Stimulated activated CD8-positive, alpha-beta memory T cell treated with anti-CD3 and anti-CD28 coated beads, Interleukin-7, amount 100 ng/mL, for 24 hours (primary cell): ENCODE measurements at places on chromosomes 5 and 9.

DNA sequence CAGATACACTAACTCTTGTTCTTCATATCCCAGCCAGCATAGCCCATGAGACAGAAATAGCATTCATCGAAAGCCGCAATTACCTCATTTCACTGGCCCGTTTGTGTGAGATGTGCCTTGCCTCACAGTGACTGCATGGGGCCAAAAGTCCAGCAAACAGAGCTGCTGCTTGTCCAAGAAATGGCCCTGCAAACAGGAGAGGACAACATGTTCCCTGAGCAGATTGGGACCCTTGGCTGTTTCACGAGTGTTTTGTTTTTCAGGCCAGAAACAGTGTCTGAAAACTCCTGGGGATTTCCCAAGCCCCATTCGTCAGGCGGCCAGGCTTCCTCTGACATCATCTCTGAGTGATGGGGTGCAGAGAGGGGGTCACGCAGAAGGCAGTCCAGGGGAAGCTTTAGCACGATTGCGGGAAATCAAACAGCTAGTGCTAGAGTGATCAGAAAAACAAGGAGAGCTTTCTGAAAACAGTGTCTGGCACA is 503.6 kb upstream of the PAPPA start:
- no peak for DNase-seq

GRCh38 chr9:84761137-84761808 is 91.7 kb downstream of the NTRK2 start:
- no peak for DNase-seq

DNA sequence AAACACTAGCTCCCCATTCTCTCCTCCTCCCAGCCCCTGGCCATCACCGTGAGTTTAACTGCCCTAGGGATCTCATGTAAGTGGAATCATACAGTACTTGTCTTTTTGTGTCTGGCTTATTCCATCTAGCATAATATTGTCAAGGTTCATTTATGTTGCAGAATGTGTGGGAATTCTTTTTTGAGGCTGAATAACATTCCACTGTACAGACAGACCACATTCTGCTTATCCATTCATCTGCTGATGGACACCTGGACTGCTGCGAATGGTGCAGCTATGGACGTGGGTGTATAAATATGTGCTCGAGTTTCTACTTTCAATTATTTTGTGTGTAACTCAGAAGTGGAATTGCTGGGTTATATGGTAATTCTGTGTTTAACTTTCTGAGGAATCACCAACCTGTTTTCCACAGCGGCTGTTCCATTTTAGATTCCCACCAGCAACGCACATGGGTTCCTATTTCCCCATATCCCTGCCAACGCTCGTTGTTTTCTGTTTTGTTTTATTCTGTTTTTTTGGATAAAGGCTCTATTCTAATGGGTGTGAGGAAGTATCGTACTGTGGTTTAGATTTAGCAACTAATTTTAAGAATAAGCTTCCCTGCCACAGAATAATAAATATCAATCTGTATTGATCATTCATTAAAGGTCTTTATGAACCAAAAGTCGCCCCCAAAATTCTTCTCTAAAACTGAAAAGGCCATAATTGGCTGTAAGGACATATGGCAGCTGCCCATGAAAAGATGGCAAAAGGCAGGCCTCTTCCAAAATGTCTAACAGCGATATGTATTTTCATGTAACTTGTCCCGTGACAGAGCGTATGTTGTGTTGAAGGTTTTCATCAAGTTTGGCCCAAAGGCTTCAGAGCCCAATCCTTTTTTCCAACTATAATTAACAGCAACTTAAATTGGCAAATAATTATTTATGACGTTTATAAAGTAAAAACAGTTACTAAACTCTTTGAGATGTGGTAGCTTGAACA is 70.3 kb downstream of the DAP start:
- no peak for DNase-seq

DNA sequence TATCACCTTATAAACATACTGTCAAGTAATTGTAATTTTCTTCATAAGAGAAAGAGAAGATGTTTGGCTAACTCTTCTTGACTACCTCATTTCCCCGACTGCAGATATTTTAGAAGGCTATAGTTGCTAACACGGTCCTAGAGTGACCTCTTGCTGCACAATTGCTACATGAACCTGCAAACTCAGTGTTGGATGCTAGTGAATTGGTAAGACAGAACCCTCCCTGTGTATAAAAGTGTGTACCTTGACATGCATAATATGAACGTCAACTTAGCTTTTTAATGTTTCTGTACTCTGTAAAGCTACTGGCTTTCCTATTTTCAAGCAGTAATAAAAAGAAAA is 46.7 kb upstream of the CER1 start:
- DNase-seq, result no peak

DNA sequence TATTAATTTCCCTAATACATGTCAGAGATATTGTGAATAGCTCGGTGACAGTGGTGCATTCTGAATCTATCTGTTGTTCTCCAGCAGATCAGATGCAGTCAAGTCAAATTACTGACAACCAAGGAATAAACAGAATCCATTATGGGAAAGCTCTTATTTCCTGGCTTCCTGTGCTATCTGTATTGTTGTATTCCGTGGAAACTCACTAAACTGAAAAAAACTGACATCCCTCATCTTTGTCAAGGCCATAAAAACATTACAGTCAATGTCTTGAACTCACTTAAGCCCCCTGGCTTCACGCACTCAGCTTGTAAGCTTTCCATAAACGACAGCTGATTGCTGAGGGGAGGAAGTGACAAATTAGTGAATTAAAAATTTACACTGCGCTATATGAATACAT is 245.9 kb downstream of the CTNND2 start:
- no peak for DNase-seq

- no peak for DNase-seq
Measured at GRCh38 chr9:124410321-124410913, 4.8 kb downstream of the PSMB7 start.

DNA sequence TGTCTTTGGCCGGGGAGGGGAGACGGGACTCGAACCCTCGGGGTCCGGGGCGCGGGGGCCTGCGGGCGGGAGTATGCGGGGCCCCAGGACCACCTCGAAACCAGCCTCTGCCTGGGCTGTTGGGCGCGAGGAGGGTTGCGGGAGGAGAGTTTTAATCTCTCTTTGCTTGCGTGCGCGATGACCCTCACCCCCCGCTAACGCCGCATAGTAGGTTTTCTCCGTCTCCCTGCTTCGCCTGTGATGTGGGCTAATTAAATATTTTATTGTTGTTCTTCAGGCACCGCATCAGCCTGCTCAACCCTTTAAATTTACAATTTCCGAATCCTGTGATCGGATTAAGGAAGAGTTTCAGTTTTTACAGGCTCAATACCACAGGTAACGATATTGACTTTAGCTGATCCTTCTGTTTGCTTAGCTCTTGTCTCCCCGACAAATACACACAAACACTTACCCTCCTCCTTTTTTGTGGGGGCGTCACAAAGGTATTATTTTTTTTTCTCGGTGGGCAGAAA is 1.7 kb downstream of the TLE4 start:
- no peak for DNase-seq

DNA sequence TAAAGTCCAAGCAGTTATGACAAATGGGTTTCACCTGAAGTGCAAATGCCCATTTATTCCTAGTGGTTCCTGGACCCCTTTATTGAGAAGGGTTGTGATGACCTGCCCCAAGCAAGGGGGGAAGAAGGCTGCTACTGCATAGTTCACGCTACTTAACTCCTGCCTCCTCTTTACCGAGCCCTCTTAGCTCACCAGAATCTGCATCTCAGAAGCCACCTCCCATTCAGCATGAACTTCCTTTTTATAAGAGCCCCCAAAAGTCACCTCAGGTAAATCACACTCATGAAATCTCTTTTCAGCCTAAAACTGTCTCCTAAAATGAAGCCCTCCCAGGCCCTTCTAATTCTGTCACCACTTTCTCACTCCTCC is 26.6 kb upstream of the C9orf72 start:
- no peak for DNase-seq

- no peak for DNase-seq
Measured at GRCh38 chr9:83299571-83299970, 236.6 kb upstream of the RASEF start.

- DNase-seq, result no peak
Measured at GRCh38 chr9:114474425-114474824, 30.8 kb downstream of the WHRN start.

GRCh38 chr9:98795970-98796363 is 388 bp downstream of the ANKS6 start:
- no peak for DNase-seq

DNA sequence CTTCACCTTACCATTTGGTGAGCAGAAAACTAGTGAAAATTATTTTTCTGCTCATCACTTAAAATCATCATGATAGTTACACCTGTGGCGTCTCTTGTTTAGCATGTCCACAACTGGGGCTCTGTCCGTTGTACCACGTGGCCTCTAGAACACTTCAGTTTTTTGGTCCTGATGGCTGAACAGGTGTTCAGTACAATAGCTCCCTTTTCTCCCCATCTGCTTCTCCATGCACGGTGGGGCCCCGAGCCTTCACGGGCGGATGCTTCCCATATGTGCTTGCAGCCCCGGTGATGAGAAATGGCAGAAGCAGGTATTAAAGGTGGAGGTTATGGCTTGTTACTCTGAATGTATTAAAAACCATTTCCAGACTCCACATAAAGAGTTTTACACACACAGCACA is 304.1 kb downstream of the CWC27 start:
- no peak for DNase-seq

DNA sequence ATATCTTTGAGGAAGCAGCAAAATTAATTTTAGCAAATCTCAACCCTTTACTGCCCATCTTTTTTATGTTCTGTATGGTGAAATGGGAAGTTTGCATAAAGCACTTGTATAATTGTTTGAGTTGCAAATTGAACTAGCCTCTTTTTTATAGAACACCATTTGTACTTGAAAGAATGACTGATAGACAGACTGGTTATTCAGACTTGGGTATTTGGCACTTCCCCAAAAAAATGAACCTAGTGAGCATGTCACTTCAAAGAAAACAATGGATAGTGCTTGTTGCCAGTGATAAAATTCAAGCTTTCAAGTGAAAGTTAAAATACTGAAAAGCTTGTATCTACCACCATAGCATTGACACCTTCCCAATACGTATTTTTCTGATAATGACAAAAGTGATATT is 115.8 kb downstream of the ERCC6L2 start:
- DNase-seq, result no peak

DNA sequence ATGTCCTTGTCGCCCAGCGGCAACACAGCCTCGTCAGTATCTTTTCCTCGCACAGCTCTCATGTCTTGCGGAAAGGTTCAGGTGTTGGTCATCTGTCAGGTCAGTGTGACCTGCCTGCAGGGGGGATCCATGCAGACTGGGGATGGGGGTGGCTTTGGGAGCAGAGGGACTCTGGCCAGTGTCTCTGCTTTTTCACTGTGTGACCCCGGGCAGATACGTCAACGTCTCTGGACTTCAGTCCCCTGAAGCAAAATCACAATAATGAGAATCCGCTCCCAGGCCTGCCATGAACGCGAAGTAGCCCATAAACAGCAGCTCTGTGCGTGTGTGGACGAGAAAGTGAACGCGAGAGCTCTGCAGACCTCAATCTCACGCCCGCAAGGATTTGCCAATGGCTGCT is 75.7 kb upstream of the FCN1 start:
- no peak for DNase-seq

GRCh38 chr5:142072488-142072887 is 36.1 kb upstream of the NDFIP1 start:
- DNase-seq, result no peak

- DNase-seq, result no peak
Measured at GRCh38 chr9:117687532-117687931, 16.7 kb upstream of the TLR4 start.

GRCh38 chr5:1065143-1065750 is 46.6 kb downstream of the SLC12A7 start:
- no peak for DNase-seq

DNA sequence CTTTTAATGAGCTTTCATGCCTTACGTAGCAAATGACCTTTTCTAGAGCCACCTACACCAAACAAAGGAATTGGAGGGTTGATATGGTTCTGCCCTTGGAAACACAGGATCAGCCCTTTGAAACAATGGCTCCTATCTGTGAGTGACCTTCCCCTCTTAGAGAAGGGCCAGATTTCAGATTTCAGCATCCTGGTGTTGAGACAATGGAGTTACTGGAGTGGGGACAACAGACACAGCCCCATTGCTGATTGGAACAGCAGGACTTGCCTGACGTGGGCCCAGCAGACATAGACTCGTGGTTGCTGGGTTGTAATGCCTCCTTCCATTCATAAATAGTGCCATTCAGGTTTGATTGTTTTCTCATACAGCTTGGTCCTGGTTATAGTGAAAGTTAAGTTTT is 96.0 kb downstream of the GALNT10 start:
- DNase-seq, result no peak

- DNase-seq, result no peak
Measured at GRCh38 chr5:129461711-129462332, 1.7 kb downstream of the ADAMTS19 start.

DNA sequence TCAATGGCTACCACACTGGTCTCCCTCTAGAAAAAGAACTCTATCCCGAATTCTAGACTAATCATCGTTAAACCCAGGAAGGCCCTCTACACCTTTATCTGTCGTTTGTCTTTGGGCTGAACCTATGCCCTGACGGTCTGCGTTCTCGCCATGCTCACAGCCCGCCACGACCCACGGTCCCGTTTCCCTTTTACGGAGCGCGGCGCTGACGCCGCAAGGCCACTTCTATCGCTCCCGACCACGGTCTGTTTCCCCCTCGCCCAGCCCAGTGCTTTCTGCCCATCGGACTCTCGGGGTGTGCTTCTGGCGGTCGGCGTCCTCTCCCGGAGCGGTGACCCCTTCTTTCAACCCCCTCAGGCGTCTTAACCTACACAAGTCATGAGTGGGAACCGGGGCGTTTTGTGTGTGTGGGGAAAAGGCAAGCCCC is 974 bp downstream of the C9orf40 start:
- no peak for DNase-seq

GRCh38 chr5:35904443-35905132 is 33.8 kb downstream of the CAPSL start:
- no peak for DNase-seq

DNA sequence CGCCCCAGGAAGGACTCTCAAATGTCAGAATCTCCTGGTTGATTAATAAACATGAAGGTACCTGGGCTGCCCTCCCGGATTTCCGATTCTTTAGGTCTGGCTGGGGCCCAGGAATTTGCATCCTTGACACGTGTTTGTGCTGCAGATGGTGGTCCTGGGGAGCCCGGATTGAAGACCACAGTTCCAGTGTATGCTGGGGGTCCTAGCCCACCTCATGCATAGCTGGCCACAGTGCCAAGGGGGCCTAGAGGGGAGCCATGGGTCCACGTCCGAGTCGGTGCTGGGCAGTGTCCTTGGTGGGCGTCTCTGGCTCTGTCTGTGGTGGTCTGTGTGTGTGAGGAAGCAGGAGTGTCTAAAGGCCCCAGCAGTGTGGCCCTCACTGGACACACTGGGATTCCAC is 3.2 kb downstream of the NCS1 start:
- no peak for DNase-seq

DNA sequence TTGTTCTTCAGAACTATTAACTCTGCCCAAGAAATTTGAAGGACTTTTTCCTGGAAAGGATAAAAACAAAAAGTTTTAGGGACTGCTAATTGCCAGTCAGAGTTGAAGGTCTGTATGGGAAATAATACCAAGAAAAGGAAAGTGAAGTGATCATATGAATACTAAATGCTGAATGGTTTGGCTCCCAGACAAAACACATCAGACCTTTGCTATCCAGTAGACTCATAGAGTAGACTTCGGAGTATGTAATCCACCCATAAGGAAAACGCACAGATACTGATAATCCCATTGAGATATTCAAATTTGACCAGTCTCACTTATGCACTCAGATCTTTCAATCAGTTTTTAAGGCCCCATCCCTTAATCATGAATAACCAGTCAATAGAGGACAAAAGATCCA is 319.0 kb upstream of the PTGER4 start:
- DNase-seq, result no peak

GRCh38 chr5:147410496-147411358 is 99.1 kb downstream of the DPYSL3 start:
- no peak for DNase-seq
